Upper lobe of right lung (tissue), 1 donor: ENCODE measurements at places on chromosomes 6 and 20.
A peak's percentile ranks its signal among the peaks of the same experiment; 100 is the strongest.

- DNase-seq: no peak
- H3K27me3 ChIP-seq: no peaks in the 10 kb centered on the region
- no peaks in the 10 kb centered on the region for H3K36me3 ChIP-seq
- no peak overlapping the region for H3K4me3 ChIP-seq
- H3K4me1 ChIP-seq: no peaks in the 10 kb centered on the region
These were observed 15.4 kb upstream of the ERVFRD-1 start for GRCh38 chr6:11126876-11127275.

- no peak overlapping the region for H3K4me3 ChIP-seq
- H3K27ac ChIP-seq: peak overlapping the region; percentile 36
- H3K36me3 ChIP-seq: peaks cover 12% of the 10 kb centered on the region
- H3K4me1 ChIP-seq: peaks cover 23% of the 10 kb centered on the region
These were observed 32.3 kb downstream of the FOXP4 start for GRCh38 chr6:41578217-41579087.

DNA sequence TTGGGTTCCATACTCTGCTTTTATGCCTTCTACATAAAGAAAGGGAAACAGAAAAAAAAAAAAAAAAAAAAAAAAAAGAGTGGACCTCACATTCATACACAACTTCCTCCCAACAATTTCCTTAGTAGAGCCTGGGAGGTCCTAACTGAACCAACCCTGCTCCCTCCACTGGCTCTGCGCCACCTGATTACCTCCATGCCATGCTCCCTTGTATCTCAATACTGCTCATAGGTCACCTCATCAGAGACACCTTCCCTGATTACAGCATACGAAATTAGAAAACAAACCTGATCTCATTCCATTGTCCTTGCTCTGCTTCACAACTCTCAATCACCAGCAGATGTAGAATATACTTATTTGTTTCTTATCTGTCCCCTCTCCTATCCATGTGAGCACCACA, 134.2 kb upstream of the EYA4 start:
- no peaks in the 10 kb centered on the region for H3K27me3 ChIP-seq
- no peak overlapping the region for H3K4me3 ChIP-seq
- H3K27ac ChIP-seq: no peak overlapping the region
- no peak for DNase-seq
- no peaks in the 10 kb centered on the region for H3K36me3 ChIP-seq

DNA sequence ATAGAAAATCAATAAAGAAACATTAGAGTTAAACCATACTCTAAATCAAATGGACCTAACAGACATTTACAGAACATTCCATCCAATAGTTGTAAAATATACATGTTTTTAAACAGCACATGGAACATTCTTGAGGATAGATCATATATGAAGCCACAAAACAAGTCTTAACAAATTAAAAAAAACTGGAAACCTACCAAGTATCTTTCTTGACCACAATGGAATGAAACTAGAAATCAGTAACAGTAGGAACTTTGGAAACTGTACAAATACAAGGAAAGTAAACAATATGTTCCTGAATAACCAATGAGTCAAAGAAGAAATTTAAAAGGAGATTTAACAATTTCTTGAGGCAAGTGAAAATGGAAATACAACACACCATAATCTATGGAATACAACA, 91.2 kb upstream of the GLP1R start:
- H3K4me3 ChIP-seq: no peak overlapping the region
- no peak overlapping the region for H3K27ac ChIP-seq
- H3K36me3 ChIP-seq: no peaks in the 10 kb centered on the region
- DNase-seq: no peak
- no peaks in the 10 kb centered on the region for H3K4me1 ChIP-seq
- peaks cover 4% of the 10 kb centered on the region for H3K27me3 ChIP-seq

DNA sequence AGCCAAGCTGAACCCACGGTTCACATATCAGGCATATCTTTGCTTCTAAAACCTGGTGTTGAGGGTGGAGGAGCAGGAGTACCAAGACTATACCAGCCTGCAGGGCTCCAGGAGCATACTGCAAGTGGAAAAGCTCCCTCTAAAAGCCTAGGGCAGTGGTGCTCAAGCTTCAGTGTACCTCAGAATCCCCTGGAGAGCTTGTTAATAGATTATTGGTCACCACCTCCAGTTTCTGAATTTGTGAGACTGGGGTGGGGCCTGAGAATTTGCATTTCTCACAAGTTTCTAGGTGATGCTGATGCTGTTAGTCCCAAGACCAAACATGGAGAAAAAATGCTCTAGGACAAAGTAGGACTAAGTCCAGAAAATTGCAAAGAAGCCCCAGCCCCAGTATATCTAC, 65.4 kb downstream of the FILIP1 start:
- no peaks in the 10 kb centered on the region for H3K4me1 ChIP-seq
- no peaks in the 10 kb centered on the region for H3K36me3 ChIP-seq
- H3K27ac ChIP-seq: no peak overlapping the region
- DNase-seq: no peak

DNA sequence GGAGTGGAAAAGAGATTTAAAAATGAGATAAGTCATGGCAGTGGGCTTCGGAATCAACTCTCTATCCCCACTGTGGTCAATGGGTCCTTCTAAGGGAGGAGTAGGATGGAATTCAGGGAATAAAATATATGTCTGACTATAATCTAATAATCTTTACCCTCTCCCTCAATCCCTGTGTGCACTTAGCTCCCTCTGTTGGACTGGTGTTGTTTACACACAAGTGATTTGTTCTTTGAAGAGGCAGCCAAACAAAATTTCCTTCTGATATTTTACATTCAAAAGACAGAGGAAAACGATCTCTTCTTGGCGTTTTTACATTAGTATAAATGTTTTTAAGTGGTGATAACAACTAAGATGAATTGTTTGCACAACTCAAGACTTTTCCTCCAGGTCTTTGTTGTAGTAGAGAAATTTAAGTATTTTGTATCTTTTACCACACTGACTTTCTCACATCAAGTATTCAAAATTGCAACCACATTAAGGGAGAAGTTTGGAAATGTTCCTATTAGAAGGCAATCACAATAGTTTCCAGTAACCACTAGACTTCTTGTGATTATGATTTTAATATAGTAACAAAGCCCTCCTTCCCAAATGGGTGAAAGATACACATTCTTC, 317.8 kb downstream of the CENPW start:
- H3K27ac ChIP-seq: no peak overlapping the region
- H3K27me3 ChIP-seq: no peaks in the 10 kb centered on the region
- H3K4me3 ChIP-seq: no peak overlapping the region
- no peak for DNase-seq
- H3K36me3 ChIP-seq: no peaks in the 10 kb centered on the region
- no peaks in the 10 kb centered on the region for H3K4me1 ChIP-seq

- H3K27me3 ChIP-seq: no peaks in the 10 kb centered on the region
- peak; percentile 69 for DNase-seq
- no peaks in the 10 kb centered on the region for H3K36me3 ChIP-seq
- peak overlapping the region; percentile 100 for H3K27ac ChIP-seq
- peaks cover 39% of the 10 kb centered on the region for H3K4me1 ChIP-seq
These were observed 556 bp upstream of the SCAF8 start for GRCh38 chr6:154732538-154733182.

- no peaks in the 10 kb centered on the region for H3K27me3 ChIP-seq
- H3K27ac ChIP-seq: no peak overlapping the region
- no peak overlapping the region for H3K4me3 ChIP-seq
- H3K36me3 ChIP-seq: no peaks in the 10 kb centered on the region
These were observed 163.3 kb downstream of the SOBP start for GRCh38 chr6:107653183-107653580.

DNA sequence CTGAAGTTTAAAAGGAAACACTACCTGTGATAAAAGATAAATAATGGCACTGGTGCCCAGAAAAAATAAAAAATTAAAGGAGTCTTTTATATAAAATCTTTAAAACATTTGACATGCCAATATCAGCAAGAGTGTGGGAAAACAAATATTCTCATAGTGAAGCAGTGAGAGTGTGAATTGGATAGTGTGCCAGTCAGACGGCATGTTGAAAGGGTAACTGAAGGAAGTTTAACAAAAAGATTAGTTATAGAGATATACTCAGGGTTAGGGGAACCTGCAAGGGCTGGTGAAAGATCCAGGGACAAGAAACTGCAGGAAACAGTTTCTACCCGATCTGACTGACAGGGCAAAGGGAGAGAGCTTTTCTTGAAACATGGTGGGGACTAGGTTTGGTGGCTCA, 22.2 kb upstream of the GMNN start:
- no peaks in the 10 kb centered on the region for H3K36me3 ChIP-seq
- H3K4me1 ChIP-seq: no peaks in the 10 kb centered on the region
- no peak overlapping the region for H3K4me3 ChIP-seq
- H3K27me3 ChIP-seq: no peaks in the 10 kb centered on the region
- no peak overlapping the region for H3K27ac ChIP-seq

DNA sequence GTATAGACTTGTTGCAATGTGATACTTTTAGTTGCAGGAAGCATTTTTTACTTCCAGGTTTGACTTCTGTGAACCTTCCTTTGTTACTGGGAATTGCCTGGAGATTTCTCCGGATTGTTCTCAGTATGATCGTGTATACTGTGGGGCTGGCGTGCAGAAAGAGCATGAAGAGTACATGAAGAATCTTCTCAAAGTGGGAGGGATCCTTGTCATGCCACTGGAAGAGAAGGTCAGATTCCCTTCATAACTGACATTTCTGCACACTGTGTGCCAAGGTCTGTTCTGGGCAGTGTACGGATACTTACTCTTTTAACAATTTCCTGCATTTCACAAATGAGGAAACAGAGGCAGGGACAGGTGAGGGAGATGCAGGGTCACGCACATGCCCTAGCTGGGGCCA, 9.7 kb downstream of the PCMTD2 start:
- DNase-seq: no peak
- peaks cover 23% of the 10 kb centered on the region for H3K36me3 ChIP-seq
- H3K4me1 ChIP-seq: peaks cover 19% of the 10 kb centered on the region
- no peak overlapping the region for H3K4me3 ChIP-seq

DNA sequence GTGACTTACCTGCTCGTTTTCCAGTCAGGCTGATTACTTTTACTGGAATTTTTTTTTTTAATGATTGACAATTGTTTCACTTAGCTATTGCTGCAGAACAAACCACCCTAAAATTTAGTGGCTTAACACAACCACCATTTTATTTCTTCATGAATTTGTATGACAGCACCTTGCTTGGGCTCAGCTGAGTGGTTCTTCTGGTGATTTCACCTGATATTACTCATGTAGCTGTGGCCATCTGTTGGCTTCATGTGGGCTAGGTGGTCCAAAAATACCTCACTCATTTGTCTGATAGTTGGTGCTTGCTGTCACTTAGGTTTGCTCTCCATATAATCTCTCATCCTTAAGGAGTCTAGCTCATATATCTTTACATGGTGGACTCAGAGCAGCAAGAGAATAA, 5.3 kb downstream of the ISM1 start:
- H3K4me3 ChIP-seq: no peak overlapping the region
- H3K4me1 ChIP-seq: no peaks in the 10 kb centered on the region
- no peak overlapping the region for H3K27ac ChIP-seq
- H3K36me3 ChIP-seq: no peaks in the 10 kb centered on the region
- H3K27me3 ChIP-seq: peaks cover 7% of the 10 kb centered on the region

GRCh38 chr20:9019833-9020232, 49.1 kb upstream of the PLCB4 start:
- no peaks in the 10 kb centered on the region for H3K27me3 ChIP-seq
- H3K27ac ChIP-seq: no peak overlapping the region
- H3K4me1 ChIP-seq: no peaks in the 10 kb centered on the region
- H3K4me3 ChIP-seq: no peak overlapping the region
- no peak for DNase-seq

DNA sequence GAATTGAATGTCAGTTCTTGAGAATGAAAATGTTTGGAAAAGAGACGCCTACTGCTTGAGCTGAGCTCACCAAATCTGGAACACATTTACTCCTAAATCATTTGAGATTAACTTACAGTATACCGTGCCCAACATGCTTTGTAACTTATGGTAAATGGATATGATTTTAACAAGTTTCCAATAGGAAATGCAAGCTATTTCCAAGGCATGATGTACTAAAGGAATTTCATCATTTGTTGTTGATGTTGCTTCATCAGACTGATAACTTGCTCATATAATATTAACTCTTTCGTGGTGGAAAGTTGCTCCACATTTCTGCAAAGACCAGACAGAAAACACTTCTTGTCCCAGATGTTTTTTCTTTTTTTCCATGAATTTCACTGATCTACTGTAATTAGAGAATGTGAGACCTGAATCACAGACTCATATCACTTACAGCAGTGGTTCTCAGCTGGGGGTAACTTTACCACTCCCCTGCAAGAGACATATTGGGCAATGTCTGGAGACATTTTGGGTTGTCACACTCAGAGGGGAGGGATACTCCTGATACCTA, 116.6 kb upstream of the TRAF3IP2 start:
- H3K36me3 ChIP-seq: peaks cover 8% of the 10 kb centered on the region
- H3K27me3 ChIP-seq: no peaks in the 10 kb centered on the region
- no peak overlapping the region for H3K4me3 ChIP-seq

DNA sequence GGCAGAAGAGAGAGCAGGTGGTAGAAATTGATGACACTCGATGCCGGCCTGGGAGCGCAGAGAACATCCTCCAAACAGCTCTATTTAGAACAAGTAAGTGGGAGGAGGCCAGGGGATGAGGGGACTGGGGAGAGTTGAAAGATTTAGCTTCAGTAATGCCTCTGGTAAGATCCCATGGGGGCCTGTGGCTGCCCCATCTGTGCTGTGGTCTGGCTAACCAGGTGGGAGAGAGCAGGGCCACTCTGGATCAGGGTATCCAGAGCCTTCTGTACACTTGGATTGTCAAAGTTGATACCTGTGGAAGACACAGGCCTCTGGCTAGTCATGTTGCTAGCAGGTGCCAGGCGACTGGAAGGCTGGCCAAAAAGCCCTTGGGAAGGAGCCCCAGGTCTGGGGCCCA, 27.6 kb downstream of the NCOA5 start:
- no peak overlapping the region for H3K4me3 ChIP-seq
- DNase-seq: no peak
- peaks cover 75% of the 10 kb centered on the region for H3K36me3 ChIP-seq
- no peak overlapping the region for H3K27ac ChIP-seq

DNA sequence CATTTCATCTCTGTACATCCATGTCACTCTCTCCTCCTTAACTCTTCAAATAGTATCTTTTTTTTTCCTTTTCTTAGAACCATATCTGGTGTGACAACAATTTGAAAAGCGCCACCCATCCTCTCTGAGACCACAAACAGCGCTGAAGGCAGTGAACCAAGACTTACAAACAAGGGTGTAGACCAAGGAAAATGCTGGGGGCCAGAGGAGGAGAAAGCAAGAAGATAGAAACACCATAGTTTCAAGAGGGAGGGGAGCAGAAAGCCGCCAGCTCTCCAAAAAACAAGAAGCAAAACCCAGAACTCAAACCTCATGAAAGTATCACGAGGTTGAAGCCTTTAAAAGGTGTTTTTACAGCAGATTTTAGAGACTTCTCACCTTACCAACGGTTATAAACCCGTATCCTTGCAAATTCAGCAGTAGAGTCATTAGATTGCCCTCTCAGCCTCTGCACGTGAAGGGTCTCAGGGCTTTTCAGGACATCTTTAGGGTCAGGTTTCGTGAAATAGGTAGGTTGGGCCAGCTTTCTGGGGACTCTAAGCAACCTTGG, 13.3 kb upstream of the RIPOR2 start:
- no peak overlapping the region for H3K27ac ChIP-seq
- H3K27me3 ChIP-seq: no peaks in the 10 kb centered on the region
- DNase-seq: no peak

- DNase-seq: peak; percentile 79
- H3K27me3 ChIP-seq: no peaks in the 10 kb centered on the region
- peaks cover 10% of the 10 kb centered on the region for H3K4me1 ChIP-seq
- H3K36me3 ChIP-seq: no peaks in the 10 kb centered on the region
- H3K27ac ChIP-seq: no peak overlapping the region
These were observed 12.2 kb upstream of the KCNK15 start for GRCh38 chr20:44733341-44734069.

GRCh38 chr20:10537850-10538480, 102.9 kb downstream of the SLX4IP start:
- H3K4me3 ChIP-seq: no peak overlapping the region
- peaks cover 6% of the 10 kb centered on the region for H3K4me1 ChIP-seq
- H3K27me3 ChIP-seq: no peaks in the 10 kb centered on the region
- DNase-seq: no peak
- H3K36me3 ChIP-seq: no peaks in the 10 kb centered on the region
